Omental fat pad (tissue), 4 donors: ENCODE measurements at places on chromosomes 5 and 9. TPM values are rescaled to one million over a fixed set of nuclear protein-coding genes. Genes with fewer than 3 reads are reported as not detected.

LCN9 gene
- total RNA-seq, result not detected

CTSV gene
- 0.84 TPM for total RNA-seq

PPP3R2 gene
- total RNA-seq, result not detected

LURAP1L gene
- 15.3 TPM for total RNA-seq

FAM78A gene
- 9.9 TPM for total RNA-seq

IGIP gene
- 19.1 TPM for total RNA-seq

SLF1 gene
- 9.5 TPM for total RNA-seq

SH3RF2 gene
- total RNA-seq, result 0.65 TPM
